HT1080 (cell line): ENCODE measurements at places on chromosomes 1 and 21.

GRCh38 chr1:199794105-199794863 lies 233.2 kb upstream of the NR5A2 start:
- no peak for DNase-seq

GRCh38 chr1:153774780-153775457 lies at the start of gene SLC27A3:
Gene SLC27A3 (plus strand): TSS chr1:153775407. CDS start chr1:153775498, 91 bp downstream.
- DNase-seq = no peak

- DNase-seq = no peak
Observed at GRCh38 chr1:60958001-60958400, 124.4 kb upstream of the NFIA start.

GRCh38 chr1:169491845-169492281 lies 6.1 kb upstream of the SLC19A2 start:
- no peak for DNase-seq

- DNase-seq = no peak
Observed at GRCh38 chr1:81998165-81998564, 197.4 kb downstream of the ADGRL2 start.

DNA sequence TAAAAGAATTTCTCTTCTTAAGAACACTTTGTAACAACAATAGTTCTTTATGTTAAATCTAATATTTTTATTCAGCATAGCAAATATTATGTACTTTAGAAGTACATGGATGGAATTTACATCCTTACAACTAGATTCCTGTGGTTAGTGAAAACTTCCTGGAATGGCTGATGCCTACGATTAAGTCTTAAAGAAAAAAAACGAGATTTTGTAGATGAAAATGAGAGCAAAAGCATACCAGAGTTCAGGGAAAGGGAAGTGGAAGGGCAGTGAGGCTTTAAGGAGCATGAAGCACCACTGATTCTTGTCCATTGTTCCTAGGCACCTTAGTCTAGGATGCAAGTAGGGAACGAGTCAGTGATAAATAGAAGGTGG lies 26.7 kb downstream of the CFH start:
- DNase-seq = peak; percentile 52

DNA sequence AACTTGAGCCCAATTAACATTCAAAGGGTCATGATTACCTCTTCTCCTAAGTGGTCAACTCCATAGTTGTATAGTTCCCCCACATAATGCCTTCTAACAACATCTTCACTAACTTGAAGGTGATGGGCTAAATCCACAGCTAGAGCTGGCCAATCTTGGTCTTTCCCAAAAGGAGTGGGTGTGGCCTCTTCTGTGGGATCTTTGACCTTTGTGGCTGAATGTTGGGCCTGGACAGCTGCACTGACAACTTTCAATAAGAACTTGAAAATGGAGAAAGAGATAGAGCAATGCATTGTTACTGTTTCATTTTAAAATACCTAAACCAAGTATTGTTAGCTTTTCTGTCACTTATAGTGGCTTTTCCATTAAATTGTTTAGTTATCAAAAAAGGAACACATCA lies 59.2 kb downstream of the IARS2 start:
- DNase-seq = no peak

DNA sequence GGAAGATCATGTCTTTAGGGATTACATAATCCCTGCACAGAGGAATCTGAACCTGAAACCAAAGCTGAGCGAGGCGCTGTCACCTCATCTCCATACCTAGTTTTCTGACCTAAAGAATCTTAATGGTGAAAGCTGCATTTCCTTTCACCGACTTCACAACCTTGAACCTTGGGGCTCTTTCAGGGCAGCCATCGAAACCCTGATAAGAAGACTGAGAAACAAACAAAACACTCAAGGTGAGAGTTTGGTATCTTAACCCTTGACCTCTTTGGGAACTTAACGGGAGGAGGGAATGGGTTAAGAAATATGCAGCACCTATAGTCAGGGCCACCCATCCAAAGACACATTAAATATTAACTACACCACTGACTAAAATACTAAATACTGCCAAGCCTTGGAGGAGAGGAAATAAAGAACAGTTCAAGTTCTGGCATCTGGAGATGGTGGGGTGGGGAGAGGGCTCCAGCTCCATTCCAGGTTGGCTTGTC lies 2.0 kb downstream of the C1orf116 start:
- no peak for DNase-seq

DNA sequence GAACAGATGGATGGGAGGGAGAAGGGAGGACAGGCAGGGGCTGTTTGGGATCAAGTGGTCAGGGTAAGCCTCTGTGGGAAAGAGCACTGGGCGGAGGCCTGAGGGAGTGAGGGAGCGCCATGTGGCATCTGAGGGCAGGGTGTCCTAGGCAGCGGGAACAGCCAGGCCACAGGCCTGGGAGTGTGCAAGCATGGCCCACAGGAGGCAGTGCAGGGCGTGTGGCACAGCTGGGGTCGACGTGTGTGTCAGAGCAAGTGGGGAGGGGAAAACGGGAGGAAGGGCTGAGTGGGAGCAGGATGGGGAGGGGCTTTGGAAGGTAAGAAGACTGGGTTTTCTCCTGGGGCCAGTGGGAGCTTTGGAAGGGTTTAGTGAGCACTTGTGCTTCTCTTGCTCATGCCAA lies 143.4 kb downstream of the SYF2 start:
- DNase-seq = no peak

DNA sequence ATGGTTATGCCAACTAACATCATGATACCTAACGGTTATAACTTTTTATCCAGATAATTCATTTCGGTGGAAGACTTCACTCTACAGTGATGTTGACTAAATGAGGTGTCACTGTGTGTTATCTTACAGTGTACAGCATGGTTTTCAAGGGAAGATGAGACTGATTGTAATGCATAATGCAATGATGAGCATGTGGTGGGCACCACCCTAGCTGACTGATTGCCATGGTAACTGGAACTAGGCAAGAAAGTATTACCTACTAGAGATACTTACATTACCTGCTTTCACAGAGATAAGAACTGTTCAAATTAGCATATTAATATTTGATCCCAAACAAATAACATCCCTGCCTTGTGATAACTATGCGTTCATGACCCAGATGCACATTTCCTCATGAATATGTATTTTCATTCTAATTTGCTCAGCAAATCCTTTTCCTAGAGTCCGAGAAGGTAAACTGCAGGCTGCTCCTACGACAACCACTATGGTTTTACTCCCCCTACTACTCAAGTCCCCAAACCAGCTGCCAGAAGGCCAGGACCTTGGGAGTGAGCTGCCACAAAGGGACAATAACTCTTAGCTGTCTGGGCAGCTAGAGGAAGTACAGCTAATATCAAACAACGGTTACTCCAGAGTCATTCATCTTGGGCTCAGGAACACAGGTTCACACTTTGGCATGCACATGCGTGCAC lies 29.2 kb downstream of the TRABD2B start:
- no peak for DNase-seq

- no peak for DNase-seq
Observed at GRCh38 chr1:201769072-201769471, 59.9 kb upstream of the IPO9 start.

GRCh38 chr1:51214615-51215131 lies 21.4 kb upstream of the RNF11 start:
- no peak for DNase-seq

GRCh38 chr1:31897526-31898100 lies 40.6 kb downstream of the PTP4A2 start:
- no peak for DNase-seq

DNA sequence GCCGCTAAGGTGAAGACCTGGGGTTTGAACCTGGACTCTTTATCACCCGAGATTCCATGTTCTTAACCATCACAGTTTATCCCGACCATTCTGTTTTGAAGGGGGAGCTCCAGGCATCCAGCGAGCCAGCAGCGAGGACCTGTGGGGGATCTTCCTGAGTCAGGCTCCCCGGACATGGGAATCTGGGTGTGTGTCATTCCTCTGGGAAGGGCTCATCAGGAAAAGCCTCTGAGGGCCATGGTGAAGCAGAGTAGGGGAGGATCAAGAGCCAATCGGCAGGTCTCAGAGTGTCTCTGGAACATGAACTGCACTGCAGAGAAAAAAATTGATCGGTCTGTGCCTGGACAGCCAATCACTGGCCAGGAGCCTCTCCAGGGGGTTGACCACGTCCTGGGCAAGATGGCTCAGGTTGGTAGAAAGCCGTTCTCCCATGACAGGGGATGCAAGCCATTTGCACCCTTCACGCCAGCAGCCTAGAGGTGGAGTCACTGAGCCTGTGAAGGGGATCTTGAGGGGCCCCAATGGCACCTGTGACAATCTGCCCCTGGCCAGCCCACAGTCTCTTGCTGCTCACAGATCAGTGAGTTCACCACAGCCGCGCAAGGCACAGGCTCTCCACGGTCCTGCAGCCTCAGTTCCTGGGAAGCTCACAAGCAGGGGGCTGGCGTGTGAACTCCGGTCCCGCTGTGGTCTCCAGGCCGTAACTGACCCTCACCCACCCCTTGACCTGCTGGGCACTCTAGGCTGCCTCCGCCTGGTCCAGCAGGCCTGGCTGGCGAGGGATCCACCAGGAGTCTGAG lies 20.4 kb upstream of the ACTRT2 start:
- no peak for DNase-seq

GRCh38 chr1:227728059-227728891 lies 6.8 kb downstream of the JMJD4 start:
- DNase-seq = peak; percentile 81

- no peak for DNase-seq
Observed at GRCh38 chr1:230262867-230263567, 163.1 kb downstream of the PGBD5 start.

DNA sequence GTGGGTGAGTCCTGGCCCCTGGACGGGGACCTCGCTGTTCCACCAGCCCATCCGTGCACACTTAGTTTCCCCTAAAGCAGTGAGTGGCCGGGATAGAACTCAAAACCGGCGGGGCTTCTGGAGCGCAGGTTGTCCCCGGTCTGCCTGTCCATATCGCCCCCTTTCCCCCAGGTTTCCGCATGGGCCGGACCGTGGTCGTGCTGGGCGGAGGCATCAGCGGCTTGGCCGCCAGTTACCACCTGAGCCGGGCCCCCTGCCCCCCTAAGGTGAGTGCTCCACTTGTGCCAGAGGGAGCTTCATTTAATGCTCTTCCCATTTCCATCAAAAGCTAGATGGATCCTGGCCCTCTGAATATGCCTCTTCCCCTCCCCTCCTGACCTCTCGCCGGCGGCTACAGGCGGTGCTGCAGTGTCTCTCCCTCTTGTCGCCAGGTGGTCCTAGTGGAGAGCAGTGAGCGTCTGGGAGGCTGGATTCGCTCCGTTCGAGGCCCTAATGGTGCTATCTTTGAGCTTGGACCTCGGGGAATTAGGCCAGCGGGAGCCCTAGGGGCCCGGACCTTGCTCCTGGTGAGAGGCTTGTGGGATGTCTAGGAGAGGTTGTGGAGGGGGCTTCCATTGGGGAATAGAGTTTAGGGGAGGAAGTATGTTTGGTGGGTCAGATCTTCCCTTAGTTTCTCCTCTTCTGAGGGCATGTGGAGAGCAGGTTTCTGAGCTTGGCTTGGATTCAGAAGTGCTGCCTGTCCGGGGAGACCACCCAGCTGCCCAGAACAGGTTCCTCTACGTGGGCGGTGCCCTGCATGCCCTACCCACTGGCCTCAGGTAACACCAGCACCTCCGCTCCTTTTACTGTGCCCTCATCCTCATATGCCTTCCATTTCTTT lies 683 bp downstream of the PPOX start:
- no peak for DNase-seq

DNA sequence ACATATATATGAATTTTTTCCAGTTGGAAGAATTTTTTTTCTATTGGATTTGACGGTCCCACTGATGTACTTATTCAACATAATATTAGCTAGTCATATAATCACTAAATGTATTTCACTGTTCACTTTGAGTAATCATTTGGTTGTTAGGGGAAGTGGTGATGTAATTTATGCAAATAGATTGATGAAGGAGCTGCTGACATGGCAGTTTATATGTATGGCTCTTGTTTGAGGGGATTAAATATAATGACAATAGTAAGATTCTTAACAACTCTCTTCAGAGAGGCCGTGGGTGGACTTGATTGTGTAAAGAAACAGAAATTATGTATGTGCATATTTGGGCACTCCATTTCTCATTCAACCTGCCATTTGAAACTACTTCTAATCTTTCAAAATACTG lies 653.6 kb upstream of the ADGRL4 start:
- DNase-seq = no peak

DNA sequence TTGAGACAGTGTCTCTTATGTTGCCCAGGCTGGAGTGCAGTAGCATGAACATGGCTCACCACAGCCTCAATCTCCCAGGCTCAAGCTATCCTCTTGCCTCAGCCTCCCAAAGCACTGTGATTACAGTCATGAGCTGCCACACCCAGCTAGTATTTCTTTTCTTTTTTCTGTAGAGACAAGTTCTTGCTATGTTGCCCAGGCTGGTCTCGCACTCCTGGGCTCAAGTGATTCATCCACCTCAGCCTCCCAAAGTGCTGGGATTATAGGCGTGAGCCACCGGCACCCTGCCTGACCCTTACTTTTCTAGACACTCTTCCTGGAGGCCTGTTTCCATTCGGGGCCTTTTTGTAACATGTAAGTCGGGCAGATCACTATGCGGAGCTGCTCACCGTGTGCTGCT lies 30.1 kb upstream of the SRP9 start:
- DNase-seq = no peak

DNA sequence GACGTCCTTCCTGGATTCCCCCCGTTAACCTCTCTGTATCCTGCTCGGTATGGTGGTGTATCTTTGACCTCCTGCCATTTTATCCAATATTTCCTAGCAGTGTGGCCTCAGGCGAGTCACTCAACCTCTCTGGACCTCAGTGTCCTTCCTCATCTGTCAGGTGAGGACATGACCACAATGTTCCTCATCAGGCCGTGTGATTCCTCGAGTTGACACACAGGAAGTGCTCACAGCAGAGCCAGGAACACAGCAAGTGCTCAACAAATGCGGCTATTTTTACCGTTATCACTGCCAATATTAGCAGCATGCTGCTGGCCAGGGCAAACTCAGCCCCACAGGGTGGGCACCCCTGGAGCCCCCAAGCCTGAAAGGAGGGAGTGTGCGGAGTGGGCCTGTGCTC lies 450.2 kb downstream of the KIF26B start:
- peak; percentile 19 for DNase-seq

GRCh38 chr1:161367684-161368400 lies at the start of gene CFAP126:
Gene CFAP126 (minus strand): TSS chr1:161367876. CDS start chr1:161367868, 8 bp downstream.
- DNase-seq = peak; percentile 74

GRCh38 chr1:9289711-9290485 lies 2.8 kb upstream of the SPSB1 start:
- peak; percentile 61 for DNase-seq

DNA sequence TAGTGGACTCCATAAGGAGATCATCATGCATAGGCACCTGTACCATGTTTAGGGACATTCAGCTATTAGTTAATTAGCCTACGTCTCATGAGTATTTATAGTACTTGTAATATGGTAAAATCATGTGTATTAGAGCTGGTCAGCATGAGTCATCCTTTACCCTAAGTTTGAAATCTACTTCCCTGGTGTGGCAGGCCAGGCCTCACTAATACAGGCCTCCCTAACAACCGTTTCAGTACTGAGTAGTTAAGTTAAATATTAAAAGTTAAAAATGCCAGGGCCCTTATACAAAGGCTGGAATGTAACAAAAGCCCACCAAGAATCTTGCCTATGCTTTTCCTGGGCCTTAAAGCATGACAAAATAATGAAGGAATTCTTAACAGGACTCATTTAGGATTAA lies 356.3 kb upstream of the DPYD start:
- DNase-seq = peak; percentile 47

GRCh38 chr1:86154571-86155050 lies 2.0 kb downstream of the COL24A1 start:
- no peak for DNase-seq

GRCh38 chr1:243354511-243355153 lies 98.8 kb downstream of the SDCCAG8 start:
- no peak for DNase-seq

- DNase-seq = no peak
Observed at GRCh38 chr1:202591515-202591914, 118.7 kb downstream of the SYT2 start.

- DNase-seq = peak; percentile 68
Observed at GRCh38 chr1:55893155-55893554, 678.0 kb upstream of the USP24 start.
